ENCODE measurements at places on chromosomes 16 and 17.

DNA sequence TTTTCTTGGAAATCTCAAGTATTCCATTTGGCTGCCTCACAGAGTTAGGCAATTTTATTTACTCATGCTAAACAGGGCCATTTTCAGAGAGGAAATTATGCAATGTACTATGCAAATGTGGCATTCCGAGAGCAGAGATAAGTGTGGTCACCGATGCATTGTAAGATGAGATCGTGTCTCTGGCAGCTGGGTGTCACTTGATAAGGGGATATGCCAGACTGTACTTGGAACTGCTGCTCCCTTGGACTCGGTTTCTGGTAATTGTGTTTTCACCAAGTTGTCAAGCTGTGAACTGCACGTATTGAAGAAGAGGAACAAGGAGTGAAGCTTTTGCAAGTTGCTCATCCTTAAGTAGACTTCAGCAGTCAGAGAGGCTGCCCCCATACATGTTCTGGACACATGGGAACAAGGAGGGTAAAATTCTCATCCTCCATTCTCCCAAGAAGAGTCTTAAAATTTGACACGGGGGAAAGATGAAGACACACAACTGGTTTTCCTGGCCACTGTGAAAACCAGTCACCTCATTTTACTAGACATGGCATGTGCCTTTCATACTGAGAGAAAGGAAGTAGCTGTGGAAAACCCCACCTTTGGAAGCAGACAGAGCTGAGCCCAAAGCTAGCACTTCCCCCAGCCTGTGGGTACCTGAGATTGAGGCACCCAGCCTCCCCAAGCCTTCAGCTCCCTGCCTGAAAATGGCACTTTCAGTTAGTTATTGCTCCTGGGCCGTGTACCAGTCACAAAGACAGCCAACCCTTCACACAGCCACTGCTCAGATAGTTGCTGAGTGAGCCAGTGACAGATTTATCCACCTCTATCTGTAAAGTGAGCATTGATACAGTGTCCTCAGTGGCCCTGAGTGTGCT, 150.7 kb downstream of the SOCS1 start:
- DNase-seq: peak; percentile 71

DNA sequence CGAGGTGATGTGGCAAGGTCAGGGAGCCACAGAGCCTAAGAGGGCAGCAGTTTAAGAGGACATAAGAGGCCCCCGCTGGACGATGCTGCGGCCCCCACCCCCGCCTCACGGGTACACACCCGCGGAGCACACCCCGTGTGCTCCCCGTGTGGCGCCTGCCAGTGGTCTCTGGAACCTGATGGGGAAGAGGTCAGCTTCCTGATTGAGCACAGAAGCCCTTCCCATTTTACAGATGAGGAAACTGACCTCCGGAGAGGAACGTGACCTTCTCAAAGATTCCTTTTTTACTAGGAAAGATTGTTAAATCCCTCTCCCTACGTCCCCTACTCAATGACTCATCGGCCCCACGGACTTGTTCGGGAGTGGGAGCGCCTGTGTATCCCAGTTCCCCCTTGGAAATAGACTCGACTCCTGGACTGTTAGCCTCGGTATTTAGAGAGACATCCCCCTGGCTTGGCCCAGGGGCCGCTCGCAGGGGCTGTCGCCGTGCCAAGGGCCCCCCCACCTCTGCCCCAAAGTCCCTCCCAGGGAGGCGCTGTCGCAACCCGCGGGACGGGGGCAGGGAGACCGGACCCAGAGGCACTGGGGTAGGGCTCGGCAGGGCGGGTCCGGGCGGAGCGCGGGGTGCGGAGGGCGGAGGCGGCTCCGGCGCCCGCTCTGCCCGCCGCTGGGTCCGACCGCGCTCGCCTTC, at the start of gene ABCC3:
Gene ABCC3, plus strand, starts transcription at position 658 of the 691 bp plus-strand sequence. CDS start 56 bp downstream, outside the sequence.
- no peak for DNase-seq

DNA sequence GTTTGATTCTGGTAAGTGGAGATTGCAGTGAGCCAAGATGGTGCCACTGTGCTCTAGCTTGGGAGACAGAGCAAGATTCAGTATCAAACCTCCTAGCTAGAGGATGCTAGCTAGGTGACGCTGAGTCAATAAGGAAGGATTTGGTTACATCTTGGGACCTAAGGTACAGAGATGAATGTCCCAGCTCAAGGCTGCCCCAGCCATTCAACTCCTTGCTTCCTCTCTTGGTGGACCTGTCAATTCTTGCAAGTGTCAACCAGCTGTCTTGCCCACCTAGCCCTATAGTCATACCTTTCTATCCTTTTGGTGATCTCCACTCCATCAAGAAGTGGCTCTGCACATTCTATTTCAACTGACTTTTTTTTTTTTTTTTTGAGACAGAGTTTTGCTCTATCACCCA, 1.4 kb upstream of the MILR1 start:
- DNase-seq: no peak

DNA sequence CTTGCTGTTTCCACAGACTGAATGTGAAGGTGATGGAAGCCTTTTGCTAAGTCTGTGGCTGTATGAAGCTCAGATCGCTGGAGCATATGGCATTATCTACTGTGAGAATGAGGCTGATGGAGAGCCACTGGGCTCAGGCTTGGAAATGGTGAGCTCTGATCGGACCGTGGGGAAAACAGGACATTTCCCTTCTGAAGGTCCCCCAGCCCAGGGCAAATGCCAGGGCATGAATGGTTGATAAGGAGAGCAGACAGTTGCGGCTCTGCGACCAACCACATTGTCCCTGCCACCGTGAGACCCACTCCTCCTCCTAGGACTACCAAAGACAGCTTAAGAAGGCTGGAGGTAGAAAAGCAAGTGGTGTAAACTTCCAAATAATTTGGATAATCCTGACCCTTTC, 4.7 kb upstream of the CUEDC1 start:
- no peak for DNase-seq

- no peak for DNase-seq
These were observed 244.3 kb upstream of the CDH8 start for GRCh38 chr16:62280506-62280905.

DNA sequence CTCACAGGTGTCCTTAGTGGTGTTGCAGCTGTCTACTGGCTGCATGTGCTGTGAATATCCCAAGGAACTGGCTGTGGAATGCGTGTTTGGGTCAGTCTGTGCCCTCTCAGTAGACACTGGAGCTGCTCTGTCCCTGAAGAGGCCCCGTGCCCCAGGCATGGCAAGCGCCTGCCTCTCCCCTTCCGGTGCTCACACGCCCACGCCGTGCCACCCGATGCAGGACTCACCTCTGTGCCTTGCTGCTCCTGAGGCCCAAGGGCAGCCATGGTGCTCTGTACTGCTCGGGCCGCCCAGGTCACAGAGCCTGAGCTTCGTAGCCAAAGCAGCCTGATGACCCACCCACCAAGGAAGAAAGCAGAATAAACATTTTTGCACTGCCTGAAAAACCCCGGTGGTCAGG, 10.0 kb downstream of the RGS11 start:
- DNase-seq: no peak

DNA sequence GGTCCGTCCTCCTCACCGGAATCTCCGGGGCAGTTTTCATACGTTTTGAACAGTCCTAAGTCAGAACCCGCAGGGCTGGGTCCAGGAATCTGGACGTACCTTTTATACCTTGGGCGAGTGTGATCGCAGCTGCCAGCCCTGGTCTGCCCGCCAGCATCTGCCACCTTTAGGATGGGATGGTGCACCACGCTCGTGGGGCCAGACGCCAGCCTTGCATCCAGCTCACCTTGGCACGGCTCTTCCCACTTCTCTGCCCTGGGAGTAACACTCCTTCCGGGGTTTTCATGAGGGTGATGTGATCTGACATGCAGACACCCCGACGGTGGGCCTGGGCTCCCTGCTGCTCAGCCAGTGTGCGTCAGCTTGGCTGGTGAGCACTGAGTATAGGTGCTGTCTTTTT, 66.6 kb upstream of the ZNF469 start:
- DNase-seq: no peak

- DNase-seq: no peak
These were observed 30.5 kb downstream of the PTRH2 start for GRCh38 chr17:59676716-59677115.

DNA sequence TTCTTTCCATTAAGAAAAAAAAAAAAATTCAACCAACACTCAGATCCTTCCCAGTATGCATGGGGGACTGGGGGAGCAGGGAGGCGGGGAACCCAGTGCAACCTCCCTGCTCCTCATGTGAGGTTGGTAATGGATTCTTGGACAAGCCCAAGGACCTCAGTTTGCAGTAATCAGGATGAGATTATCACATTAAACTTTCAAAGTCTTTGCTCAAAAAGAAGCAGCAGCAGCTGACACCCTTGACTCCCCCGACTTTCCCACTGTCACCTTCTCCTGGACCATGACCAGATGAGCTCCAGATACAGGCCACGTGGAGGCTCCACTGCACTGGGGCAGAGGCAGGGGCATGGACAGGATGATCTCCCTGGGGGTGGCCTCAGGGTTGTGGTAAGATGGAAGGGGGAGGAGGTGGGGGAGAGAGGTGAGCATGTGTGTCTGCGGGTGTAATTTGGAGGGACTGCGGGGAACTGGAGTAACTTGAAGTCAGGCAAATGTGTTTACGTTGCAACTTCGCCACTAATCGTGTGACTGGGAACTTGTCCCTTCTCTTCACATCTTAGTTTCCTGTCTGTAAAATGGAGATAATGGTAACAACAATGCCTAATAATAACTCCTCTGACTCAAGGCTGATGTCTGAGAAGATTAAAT, 19.8 kb downstream of the ZNF385C start:
- no peak for DNase-seq

- DNase-seq: no peak
These were observed 147.8 kb downstream of the PRKCA start for GRCh38 chr17:66450008-66450851.

GRCh38 chr17:49696233-49696761, 11.5 kb downstream of the SLC35B1 start:
- DNase-seq: no peak

DNA sequence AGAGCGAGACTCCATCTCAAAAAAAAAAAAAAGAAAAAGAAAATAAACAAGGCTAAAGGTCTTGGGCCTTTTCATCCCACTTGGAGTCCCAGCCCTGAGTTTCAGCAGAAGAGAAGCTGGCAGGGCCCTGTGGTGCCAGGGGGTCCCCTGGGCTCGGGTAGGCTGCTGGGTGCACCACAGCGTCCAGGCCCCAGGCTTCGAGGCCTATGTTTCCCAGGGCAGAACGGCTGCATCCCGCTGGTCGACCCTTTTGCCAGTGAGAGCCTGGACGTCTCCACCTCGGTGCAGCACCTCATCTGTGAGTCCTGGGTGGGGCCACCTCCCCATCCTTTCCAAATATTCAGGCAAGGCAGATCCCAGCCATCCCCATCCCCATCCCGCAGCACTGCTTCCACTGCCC, 2.2 kb downstream of the TMEM235 start:
- no peak for DNase-seq

DNA sequence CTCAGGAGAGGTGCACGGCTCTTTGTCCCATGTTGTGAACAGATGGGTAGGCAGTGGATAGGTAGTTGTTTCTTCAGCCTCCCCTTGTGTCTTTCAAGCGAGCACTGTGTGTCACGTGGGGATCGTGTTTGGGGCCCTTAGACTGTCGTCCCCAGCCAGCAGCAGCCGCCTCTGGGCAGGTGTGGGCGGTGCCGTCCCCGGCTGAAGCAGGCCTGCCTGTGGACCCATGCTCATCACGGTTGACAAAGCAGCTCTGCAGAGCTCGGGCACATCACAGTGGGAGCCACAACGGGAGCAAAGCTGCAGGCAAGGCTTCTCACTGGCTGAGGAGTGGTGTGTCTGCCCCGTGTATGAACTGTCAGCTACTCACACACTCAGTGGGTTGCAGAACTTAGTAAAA, 4.7 kb upstream of the RPL13 start:
- DNase-seq: no peak

GRCh38 chr16:51797669-51798259, 646.7 kb upstream of the SALL1 start:
- DNase-seq: no peak

GRCh38 chr17:46027048-46027975, 28.3 kb downstream of the STH start:
- no peak for DNase-seq

- DNase-seq: peak; percentile 48
These were observed 17.6 kb downstream of the HIGD1B start for GRCh38 chr17:44865231-44865660.

- no peak for DNase-seq
These were observed 232.8 kb downstream of the SEC14L1 start for GRCh38 chr17:77373299-77374169.

- no peak for DNase-seq
These were observed at the start of gene ARHGAP44 for GRCh38 chr17:12789481-12790248. Gene ARHGAP44 (plus strand): TSS chr17:12789498. CDS start chr17:12789839, 341 bp downstream.

- no peak for DNase-seq
These were observed 1.5 kb downstream of the TNFRSF12A start for GRCh38 chr16:3021449-3022207.

GRCh38 chr16:50953290-50953689, 197.8 kb downstream of the SALL1 start:
- no peak for DNase-seq

- DNase-seq: no peak
These were observed 949 bp upstream of the SPAG7 start for GRCh38 chr17:4968486-4969046.

DNA sequence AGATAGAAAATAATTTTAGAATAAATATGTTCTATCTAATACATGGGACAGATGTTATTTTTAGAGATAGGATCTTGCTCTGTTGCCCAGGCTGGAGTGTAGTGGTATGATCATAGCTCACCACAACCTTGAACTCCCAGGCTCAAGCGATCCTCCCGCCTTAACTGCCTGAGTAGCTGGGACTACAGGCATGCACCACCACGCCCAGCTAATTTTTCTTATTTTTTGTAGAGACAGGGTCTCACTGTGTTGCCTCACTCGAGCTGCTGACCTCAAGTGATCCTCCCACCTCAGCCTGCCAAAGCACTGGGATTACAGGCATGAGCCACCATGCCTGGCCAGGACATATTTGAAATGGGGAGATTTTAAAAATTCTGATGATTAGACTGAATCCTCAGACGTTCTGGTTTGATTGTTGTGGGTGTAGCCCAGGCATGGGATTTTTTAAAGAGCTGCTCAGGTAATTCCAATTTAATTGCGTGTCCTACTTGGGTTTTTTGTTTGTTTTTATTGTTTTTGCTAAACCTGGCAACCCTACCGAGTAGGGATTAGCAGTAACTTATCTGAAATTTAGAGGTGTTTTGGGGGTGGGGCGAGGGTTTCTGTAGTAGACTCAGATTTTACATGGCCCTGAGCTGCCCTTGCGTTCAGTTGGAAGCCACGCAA, 142.9 kb downstream of the RAB11FIP4 start:
- no peak for DNase-seq

- no peak for DNase-seq
These were observed 124.9 kb downstream of the CMIP start for GRCh38 chr16:81569361-81570034.

DNA sequence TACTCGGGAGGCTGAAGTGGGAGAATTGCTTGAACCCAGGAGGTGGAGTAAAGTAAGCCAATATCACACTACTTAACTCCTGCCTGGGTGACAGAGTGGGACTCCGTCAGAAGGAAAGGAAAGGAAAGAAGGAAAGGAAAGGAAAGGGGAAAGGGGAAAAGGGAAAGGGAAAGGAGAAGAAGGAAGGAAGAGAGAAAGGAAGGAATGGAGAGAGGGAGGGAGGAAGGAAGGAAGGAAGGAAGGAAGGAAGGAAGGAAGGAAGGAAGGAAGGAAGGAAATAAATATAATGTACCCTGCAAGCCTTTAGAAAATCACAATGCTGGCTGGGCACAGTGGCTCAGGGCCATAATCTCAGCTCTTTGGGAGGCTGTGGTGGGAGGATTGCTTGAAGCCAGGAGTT, 27.3 kb downstream of the SLC5A11 start:
- no peak for DNase-seq

- DNase-seq: no peak
These were observed 15.2 kb upstream of the MTSS2 start for GRCh38 chr16:70701036-70701435.

GRCh38 chr17:19460700-19461099, 49.7 kb downstream of the RNF112 start:
- no peak for DNase-seq

GRCh38 chr16:88685156-88686061, 898 bp downstream of the SNAI3 start:
- DNase-seq: no peak

Data from NCI-H2029 treated with DMSO at 0.1 percent for 48 hours (cell line).